DMS79 (cell line): ENCODE measurements at places on chromosomes 2 and 18.
A peak's percentile ranks its signal among the peaks of the same experiment; 100 is the strongest.

DNA sequence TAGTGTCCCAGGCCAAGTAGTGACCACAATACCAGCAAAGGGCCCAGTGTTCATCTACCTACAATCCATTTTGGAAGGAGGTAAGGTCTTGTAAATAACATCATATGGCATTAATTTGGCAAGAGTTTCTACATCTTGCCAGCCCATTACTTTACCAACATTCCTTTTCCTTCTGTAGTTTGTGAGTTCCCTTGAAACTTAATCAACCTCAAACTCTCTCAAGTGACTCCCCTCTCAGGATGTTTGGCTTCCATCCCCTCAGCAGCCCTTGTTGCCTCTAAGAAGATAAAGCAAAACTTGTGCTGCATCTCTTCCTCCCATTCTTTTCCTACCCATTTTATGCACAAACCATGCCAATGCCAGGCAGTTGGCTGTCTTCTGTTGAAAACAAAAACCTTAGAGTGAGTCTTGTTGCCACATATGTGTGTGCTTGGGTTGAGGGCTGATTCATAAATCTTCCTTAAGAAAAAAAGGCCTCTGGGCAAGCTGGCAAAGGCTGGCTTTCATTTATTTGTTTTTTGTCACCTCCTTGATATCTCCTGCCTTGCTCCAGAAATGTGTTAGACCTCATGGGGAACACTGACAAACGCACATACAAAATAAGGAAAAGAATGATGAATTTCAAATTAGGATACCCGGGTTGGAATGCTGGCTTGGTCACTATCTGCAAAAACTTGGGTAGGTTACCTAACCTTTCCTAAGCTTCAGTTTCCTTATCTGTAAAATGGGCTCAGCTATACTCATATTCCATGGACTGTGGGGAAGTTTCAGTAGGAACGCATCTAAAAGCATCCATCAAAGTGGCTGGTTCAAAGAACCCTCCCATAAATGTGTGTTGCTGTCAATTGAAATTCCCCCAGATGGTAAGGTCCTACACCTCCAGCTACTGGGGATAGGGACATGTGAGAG lies 29.4 kb upstream of the ST3GAL5 start:
- no peak for DNase-seq

GRCh38 chr2:201809633-201810032 lies 3.3 kb downstream of the CDK15 start:
- no peak for DNase-seq

DNA sequence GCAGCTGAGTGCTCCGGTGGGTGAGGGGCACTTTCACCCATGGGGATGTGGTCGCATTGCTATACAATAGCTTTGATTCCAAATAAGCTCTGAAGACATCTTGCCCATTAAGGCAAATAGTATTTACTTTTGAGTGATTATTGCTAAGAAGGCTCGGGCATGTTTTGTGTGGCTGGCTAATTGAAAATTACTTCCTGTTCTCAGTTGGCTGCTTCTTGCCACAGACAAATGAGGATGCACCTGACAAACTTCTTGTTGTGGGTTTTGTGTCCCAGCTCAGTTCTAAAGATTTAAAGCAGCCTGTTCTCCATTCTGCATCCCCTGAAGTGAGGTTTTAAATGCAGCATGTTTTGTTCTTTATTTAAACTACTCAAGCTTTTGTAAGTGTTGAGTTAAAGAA lies 88.3 kb downstream of the KCNS3 start:
- DNase-seq = no peak

DNA sequence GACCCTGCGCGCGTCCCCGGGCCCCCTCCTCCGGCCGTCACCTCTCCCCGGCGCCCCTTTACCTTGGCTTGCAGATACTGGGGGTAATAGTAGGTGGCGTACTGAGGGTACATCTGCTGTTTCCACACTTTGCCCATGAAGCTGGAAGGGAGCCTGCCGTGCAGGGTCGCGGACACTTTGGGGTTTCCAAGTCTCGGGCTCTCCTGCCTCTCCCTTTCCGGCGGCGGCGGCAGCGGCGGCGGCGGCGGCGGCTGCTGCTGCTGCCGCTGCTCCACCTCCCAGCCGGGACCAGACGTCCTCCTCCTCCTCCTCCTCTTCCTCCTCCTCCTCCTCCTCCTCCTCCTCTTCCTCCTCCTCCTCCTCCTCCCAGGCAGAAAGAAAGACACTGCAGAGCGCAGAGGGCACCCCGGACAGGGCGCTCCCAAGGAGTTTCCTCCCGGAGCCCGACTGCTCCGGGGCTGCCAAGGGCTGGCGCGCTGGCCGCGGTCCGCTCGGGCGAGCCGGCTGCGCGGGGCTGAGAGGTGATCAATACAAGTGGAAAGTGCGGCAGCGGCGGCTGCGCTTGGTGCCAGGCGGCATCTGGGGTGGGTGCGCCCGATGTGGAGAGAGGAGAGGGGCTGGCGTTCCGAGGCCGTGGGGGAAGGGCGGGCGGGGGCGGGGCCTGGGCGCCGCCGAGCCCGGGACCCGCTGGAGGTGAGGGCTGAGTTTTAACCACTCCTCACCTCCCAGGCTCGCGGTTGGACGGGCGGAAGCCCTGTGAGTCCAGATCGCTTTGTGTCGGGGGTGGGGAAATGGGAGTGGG lies at the start of gene RBMS1:
TSS of gene RBMS1 (minus strand) at position 581 of the 802 bp plus-strand sequence. CDS start at position 137, 444 bp downstream.
- no peak for DNase-seq

DNA sequence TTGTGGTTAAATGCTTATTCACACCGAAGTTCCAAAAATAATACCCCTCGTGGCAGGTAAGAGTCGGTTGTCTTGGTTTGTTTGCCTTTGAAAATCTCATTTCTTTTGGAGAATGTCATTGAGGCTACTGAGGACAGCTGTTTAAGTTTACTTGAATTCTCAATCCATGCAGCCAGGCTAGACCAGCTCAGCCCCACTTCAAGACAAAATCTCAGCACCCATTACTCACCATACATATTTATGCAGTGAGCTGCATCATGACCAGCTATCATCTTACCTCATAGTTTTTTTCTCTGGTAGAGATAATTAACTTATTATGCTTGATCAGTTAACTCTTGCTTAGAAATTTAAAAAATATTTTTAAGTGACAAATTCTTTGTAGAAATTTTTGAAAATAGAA lies 115.9 kb downstream of the HAUS1 start:
- no peak for DNase-seq

- no peak for DNase-seq
Measured at GRCh38 chr18:33906046-33906445, 318.7 kb downstream of the NOL4 start.

- DNase-seq = no peak
Measured at GRCh38 chr2:133434959-133435668, 133.1 kb downstream of the NCKAP5 start.

DNA sequence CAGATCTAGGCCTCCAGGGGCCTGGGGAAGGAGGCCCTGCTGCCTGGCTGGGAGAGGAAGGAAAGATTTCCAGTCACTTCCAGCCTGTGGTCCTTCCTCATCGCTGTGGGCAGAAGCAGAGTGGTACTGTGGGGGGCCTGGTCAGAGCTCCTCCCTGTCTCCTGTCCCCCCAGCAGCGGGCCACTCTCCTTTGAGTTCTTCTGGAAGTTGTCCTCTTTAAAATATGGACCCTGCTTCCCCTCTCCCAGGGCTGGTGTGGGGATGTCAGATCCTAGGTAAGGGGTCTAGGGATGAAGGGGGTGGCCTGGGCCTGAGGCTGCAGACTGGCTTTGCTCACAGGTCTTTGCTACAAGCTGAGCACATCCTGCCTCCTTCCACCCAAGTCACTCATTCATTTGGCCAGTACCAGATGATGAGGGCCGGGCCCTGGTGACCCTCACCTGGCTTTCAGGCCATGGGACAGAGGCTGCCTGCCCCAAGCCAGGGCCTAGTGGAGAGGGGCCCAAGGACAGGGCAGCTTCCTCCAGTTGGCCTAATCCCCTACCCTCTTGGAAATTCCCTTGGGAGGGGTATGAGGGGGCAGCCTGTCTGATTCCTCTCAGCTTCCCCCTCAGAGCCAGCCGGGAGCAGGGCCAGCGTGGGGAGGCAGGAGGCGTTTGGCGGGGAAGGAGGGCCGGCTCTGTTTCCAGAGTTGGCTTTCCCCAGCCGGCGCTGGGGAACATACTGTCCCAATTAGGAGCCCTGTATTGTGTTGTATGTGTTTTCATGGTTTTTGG lies 231.9 kb downstream of the DYSF start:
- no peak for DNase-seq

GRCh38 chr2:46651363-46652099 lies 172.2 kb downstream of the TMEM247 start:
- DNase-seq = no peak

DNA sequence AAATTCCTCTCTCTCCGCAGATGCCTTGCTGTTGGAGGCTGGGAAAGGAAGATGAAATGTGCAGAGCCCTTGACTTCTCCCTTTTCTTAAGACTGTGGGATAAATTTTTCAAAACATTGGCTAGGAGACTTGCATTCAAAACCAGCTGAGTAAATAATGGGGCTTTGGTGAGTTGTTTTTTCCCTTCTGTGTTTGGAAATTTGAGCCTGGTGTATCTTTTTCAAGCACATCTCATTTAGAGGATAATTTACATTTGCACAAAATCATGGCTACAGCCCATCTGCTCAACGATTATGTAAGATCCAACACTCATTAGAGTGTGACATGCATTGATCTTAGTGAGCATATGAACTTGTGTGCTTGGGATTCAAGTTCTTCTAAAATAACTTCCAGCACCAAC lies 112.1 kb upstream of the ATP8B1 start:
- peak; percentile 59 for DNase-seq

GRCh38 chr2:31694444-31694843 lies 113.7 kb upstream of the SRD5A2 start:
- no peak for DNase-seq

- DNase-seq = peak; percentile 6
Measured at GRCh38 chr2:161273038-161273760, 35.0 kb upstream of the PSMD14 start.

DNA sequence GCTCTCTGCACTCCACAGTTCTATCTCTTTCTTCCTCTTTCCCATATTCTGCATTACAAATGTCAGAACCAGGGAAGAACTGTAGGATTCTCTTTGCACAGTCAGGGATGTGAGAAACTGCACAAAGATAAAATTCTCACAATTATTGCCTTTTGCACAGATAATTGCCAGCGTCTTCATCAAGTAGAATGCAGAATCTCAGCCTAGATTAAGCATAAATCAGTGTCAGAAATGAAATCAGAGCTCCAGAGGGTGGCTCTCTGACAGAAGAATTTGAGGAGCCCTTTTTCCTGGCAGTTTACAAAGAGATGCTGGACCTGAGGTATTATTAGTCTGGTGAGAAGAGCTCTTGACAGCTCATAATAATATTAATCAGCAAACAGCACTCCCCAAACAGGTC lies 173.1 kb downstream of the PTH2R start:
- DNase-seq = no peak

- no peak for DNase-seq
Measured at GRCh38 chr2:37880551-37880950, 44.5 kb upstream of the RMDN2 start.

GRCh38 chr2:168583710-168584521 lies 127.8 kb downstream of the CERS6 start:
- peak; percentile 79 for DNase-seq

- DNase-seq = no peak
Measured at GRCh38 chr18:8300751-8301410, 308.4 kb upstream of the RAB12 start.

DNA sequence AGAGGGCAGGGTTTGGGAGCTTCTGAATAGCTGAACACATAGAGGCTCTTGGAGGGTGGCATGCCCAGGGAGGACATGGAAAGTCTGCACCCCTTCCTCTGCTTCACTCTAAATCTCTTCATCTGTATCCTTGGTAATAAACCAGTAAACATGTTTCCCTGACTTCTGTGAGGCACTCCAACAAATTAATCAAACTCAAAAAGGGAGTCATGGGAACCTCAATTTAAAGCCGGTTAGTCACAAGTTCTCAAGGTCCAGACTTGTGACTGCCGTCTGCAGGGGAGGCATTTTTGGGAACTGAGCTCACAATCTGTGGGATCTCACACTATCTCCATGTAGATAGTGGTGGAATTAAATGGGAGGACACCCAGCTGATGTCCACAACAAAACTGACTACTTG lies 33.1 kb upstream of the STON1 start:
- no peak for DNase-seq

GRCh38 chr2:236629961-236630872 lies 60.6 kb downstream of the ACKR3 start:
- DNase-seq = no peak
